ENCODE measurements at places on chromosomes 7 and 10.

DNA sequence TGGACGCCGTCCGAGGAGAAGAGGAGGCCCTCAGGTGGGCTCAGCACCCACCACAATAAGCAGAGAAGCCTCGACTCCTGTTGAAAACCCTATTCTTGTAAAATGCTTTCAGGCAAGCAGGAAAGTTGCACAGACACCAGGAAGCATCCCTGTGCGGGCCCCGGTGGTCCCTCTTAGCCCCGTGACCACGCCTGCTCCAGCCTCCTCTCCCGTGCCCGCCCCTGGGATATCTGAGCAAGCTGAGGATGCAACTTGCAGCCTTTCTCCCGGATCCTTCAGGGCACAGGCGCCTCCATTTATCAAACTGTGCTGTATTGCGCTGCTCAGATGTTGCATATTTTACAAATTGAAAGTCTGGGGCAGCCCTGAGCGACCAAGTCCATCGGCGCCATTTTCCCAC, 72.7 kb downstream of the CFAP46 start:
- DNase-seq: no peak

DNA sequence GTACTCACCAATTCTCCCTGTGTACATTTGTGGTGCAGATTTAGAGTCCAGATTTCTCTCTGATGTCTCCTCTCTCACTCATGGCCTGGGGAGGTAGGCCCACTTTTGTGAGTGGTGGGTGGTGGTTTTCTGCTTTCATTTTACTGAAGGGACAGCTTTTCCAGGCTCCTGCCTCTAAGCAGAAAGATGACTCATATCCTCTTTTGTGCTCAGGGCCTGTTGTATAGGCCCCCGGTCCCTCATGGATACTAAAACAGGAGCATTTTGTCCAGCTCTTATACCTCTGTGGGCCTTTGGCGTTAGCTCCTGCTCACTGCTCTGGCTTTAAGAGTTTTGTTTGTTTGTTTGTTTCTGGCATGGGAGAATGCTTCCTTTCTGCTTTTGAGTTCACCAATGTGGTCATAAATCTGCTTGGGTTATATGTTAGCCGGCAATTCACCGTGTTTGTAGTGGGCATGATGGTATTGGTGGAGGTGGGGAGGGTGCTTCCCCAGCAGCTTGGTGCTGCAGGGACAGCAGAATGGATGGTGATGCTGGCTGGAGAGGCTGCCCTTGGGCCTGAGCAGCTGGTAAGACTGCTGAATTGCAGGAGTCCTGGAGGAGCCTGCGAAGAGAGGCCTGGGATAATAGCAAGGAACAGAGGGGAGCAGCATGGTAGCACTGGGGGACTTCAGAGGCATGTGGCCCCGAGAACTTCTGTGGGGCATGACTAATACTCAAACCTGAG, 468.7 kb downstream of the RPS24 start:
- peak; percentile 6 for DNase-seq

DNA sequence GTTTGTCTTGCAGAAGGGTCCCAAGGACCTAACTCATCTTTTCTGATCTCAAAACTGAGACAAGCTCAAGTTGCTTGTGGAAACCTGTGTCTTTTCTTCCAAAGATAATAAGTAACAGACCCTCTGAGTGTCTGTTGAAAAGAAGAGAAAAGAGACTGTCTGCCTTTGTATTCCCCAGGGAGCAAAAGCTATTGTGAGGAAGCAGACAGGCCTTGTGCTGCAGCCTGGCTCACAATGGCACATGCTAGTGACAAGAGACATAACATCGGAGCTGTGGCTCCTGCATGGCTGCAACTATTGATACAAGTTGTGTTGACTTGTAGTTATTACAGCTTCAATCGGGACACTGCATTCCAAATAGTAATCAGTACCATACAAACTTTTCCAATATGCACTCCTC, 202.9 kb downstream of the DKK1 start:
- no peak for DNase-seq

DNA sequence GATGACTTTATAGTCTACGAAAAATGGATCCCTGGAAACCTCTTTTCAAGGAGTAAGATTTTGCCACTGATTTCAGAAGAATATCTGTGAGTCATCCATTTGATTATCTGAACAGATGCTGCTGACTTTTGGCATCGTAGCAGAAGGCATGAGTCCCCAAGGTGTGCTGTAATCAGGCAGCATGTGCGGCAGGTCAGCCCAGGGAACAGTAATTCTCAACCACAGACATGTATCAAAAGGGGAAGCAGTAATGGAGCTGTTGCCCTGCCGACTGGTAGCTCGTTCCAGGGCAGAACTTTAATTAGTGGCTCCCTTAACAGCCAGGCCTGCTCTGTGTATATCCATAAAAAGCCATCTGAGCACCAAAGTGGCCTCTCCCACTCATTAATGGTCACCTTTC, 5.7 kb upstream of the VWC2 start:
- DNase-seq: no peak

- no peak for DNase-seq
Observed at GRCh38 chr7:7918736-7919448, 49.7 kb upstream of the GLCCI1 start.
